ENCODE measurements at places on chromosomes 3 and 15.
A peak's percentile ranks its signal among the peaks of the same experiment; 100 is the strongest.

DNA sequence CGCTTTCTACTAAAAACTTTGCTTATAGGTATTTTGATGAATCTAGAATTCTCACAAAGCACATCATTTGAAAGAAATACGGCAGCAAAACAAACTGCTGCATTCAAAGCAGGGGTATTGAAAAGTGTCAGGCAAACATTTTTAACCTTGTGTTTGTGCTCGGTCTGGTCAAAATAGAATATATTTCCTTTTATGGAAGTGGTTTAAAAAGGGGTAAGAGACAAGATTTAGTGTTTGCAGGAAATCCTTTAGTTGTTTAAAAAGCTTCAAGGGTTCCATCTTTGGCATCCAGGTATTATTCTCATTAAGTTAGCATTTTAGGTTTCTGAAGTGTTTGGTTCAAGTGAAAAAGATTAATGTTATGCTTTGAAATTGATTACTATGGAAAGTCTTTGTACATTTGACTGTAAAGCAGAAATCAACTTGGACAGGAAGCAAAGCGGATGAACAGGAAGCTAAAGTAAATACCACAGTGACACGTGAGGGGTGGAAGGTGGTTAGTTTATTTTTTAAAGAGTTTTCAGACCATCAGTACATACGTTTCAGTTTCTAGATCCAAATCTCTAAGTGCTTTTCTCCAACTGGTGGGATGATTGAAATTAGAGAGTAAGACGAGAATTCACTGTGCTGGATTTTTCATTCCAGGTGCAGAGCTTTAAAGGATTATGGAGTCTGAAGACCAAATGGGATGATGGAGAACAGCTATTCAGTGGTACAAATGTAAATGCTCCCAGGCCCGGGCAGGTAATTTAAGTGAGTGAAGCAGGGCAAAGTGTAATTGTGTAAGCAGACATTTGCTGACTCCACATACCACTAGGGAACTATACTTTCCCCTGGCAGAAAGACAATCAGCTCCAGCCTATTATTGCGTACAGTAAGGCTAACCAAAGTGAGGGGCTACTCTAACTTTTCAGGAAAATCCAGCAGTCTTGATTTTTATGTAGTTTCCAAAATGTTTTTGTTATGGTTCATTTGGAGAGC, 341.8 kb upstream of the TBL1XR1 start:
- DNase-seq: no peak

- DNase-seq: no peak
Measured at GRCh38 chr15:74989527-74989926, 5.8 kb upstream of the SCAMP5 start.

DNA sequence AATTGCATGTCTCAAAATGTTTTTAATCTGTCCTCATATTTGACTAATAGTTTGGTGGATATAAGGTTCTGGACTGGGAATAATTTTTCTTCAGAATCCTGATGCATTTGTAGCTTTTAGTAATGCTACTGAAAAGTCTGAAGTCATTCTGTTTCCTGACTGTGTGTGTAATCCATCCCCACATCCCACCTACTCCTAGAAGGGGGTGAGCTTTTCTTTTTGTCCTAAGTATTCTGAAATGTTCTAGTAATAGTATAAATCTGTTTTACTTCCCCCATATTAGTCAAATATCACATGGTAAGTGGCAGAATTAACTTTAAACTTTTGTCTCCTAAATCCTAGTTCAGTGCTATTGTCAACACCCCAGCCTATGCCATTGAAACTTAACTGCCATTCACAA, 162.8 kb downstream of the GREM1 start:
- DNase-seq: no peak

GRCh38 chr3:40583691-40584090, 58.9 kb downstream of the ZNF621 start:
- no peak for DNase-seq

DNA sequence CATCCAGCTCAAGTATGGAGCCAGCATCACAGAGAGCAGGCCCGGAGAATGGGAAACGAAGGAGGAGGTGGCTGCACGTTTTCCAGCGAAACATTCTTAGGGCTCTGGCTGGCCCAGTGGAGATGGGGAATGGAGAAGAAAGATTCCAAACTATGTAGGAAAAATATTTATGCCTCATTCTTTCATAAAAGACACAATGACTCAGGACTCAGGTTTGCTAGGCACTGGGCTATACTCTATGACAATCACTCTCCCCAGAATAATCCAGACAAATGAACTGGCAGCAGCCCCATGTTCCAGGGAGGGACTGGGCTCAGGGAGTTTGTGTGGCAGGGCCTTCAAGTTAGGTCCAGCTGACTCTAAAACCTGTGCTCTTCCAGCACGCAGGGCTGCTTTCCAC, 110.8 kb upstream of the RAD18 start:
- DNase-seq: no peak

GRCh38 chr15:89016549-89017041, 71.7 kb upstream of the ABHD2 start:
- DNase-seq: no peak

GRCh38 chr15:69663441-69663840, 210.8 kb downstream of the RPLP1 start:
- no peak for DNase-seq

DNA sequence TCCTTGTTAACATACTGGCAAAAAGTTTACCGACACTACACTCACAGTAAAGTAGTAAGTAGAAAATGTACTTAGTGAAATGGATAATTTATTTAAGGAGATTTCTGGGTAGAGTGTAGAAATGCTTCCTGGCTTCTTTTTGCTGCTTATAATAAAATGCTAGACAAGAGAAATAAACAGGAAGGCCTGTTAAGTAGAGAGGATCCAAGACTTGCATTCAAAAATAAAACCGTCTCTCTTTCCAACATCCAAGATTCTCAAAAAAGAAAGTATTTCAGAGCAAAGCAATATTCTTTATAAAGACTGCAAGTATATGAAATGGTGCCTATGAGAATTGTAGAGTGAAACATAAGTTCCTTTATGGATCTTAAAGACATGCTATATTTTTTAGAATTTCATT, 77.0 kb upstream of the CNTN6 start:
- no peak for DNase-seq

DNA sequence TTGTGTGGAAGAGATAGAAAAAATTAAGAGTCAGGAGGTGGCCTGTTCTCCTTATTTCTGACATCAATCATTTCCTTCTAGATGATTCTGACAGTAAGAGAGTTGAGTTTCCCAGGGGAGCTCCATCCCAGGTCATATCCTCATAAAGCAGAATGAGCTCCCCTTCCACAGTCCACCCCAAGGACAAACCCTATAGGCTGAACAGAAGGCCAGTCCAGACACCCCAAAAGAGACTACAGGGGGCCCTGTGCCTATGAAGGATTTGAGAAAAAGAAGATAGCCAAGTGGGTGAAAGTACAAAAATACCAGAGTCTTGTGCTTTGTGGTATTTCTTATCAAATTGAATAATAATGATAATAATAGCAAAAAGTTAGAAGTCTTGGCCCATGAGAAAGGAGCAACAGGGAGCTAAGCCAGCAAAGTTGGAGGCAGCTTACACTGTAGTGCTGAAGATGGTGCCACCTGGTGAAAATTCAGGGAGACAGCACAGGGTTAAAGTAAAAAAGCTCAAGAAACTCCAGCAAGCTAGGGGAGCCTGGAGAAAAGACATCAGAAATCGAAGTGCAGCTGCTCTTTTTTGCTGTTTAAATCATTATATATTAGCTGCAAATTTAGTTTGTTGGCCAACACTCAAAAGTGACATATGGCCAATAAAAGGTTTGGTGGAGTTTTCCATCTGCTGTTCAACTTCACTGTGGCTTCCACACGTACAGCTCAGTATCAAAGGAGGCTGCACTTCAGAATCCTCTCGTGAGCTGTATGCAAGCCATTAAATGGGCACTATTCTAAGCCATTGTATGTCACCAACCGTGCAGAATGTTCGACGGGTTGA, 35.8 kb upstream of the SLC24A5 start:
- peak; percentile 50 for DNase-seq

GRCh38 chr15:101509279-101509678, 19.8 kb upstream of the PCSK6 start:
- DNase-seq: no peak

GRCh38 chr3:153142961-153143360, 19.1 kb upstream of the RAP2B start:
- no peak for DNase-seq

DNA sequence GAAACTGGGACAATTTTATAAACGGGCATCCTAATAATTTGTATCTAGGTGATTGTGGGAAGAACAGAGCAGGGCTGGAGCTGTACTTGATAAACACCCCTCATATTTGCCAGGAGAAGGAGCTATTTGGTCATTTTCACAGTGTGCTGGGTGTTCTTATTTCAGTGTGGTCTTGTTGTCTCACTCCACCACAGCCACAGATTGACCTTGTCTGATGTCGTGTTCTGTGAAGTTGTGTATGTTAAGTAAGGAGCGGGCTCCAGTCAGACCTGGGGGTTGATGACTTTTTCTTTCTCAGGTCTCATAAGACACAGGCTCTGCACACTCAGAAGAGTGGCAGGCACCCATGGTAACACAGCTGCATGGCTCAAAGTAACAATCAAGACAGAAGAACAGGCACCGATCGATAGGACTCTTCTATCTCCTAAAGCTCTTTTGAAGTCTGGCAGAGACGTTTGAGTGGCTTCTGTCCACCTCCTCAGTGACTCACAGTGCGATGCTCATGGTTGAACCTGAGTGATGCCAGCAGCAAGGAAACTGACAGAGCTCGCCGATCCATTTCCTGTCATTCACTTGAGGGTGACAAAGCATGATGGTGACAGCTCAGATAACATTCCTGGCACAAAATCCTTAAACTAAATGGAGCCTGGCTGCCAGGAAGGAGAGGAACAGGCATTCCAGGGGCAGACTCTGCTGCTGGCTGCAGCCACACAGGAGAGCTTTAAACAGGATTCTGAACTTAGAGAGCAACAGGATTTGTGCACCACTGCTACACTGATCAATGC, 20.8 kb downstream of the DPH3 start:
- peak; percentile 12 for DNase-seq

GRCh38 chr15:87142096-87142495, 1062.4 kb downstream of the AGBL1 start:
- no peak for DNase-seq

- no peak for DNase-seq
Measured at GRCh38 chr15:49769225-49769624, 148.4 kb downstream of the DTWD1 start.

- DNase-seq: peak; percentile 92
Measured at GRCh38 chr3:58161435-58162398, 49.1 kb downstream of the DNASE1L3 start.

- no peak for DNase-seq
Measured at GRCh38 chr15:67779549-67780111, 45.7 kb upstream of the SKOR1 start.

DNA sequence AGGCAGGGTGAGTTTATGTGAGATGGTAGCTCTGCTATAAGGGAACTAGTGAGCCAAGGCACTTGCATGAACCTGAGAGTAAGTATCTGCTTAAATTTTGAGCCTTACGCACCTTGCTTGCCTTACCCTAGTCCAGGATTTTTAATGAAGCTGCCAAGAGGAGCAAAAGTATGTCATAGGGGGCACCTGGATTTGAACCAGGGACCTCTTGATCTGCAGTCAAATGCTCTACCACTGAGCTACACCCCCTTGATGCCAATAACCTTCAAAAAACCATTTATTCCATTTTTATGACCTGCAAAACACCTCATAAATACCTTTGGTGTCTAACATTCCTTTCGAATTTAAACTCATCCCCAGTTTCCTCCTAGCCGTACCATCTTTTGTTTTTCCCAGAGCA, 88.3 kb upstream of the ACP3 start:
- no peak for DNase-seq

GRCh38 chr15:88623061-88623460, 1.9 kb downstream of the AEN start:
- DNase-seq: peak; percentile 84

- no peak for DNase-seq
Measured at GRCh38 chr15:41842229-41842628, 3.6 kb downstream of the PLA2G4B start.

- DNase-seq: peak; percentile 36
Measured at GRCh38 chr3:151798466-151798865, 15.4 kb upstream of the AADAC start.

DNA sequence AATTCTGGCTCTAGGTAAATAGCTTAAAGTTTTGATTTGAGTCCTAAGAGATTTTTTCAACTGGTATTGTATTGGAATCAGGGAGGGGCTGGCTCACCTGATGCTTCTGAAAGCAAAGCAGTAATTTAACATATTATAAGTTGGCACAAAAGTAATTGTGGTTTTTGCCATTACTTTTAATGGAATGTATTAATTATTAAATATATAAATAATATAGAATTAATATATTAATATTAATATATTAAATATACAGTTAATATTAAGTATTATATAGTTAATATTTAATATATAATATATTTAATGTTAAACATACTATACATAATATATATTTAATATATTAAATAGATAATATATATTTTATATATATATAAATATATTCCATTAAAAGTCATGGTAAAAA, 10.4 kb downstream of the RSRC1 start:
- DNase-seq: no peak

- no peak for DNase-seq
Measured at GRCh38 chr15:100975043-100975442, 55.9 kb downstream of the LRRK1 start.

GRCh38 chr3:116350119-116350733, 95.1 kb downstream of the LSAMP start:
- no peak for DNase-seq

- no peak for DNase-seq
Measured at GRCh38 chr3:51751287-51751686, 27.8 kb downstream of the IQCF6 start.

GRCh38 chr3:7241584-7242302, 380.8 kb downstream of the GRM7 start:
- DNase-seq: no peak

DNA sequence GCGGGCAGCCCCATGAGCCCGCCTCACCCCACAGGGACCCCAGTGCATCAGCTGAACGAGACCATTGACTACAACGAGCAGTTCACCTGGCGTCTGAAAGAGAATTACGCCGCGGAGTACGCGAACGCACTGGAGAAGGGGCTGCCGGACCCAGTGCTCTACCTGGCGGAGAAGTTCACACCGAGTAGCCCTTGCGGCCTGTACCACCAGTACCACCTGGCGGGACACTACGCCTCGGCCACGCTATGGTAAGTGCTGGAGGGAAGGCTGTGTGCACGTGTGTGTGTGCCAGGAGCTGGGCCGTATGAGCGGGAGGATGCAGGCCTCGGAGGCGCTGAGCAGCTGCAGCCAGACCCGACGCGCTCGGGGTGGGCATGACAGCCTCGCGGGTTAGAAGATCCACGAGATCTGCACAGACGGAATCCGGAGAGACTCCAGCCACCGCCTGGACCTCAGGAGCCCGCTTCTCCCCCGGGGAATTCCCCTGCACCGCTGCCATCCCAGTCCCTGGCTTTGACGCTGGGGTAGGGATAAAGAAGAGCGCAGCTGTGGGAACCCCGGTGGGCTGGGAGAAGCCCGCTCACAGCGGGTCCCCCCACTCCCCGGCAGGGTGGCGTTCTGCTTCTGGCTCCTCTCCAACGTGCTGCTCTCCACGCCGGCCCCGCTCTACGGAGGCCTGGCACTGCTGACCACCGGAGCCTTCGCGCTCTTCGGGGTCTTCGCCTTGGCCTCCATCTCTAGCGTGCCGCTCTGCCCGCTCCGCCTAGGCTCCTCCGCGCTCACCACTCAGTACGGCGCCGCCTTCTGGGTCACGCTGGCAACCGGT, 2.6 kb downstream of the DUOXA2 start:
- no peak for DNase-seq

GRCh38 chr15:70327856-70328678, 230.3 kb upstream of the TLE3 start:
- DNase-seq: peak; percentile 59

All from LHCN-M2 (cell line).